ENCODE measurements at places on chromosomes 12 and 14. TPM values are rescaled to one million over a fixed set of nuclear protein-coding genes. Genes with fewer than 3 reads are reported as not detected.

The SLC10A1 gene
- total RNA-seq, result not detected

The SELPLG gene
- not detected for total RNA-seq

DNA sequence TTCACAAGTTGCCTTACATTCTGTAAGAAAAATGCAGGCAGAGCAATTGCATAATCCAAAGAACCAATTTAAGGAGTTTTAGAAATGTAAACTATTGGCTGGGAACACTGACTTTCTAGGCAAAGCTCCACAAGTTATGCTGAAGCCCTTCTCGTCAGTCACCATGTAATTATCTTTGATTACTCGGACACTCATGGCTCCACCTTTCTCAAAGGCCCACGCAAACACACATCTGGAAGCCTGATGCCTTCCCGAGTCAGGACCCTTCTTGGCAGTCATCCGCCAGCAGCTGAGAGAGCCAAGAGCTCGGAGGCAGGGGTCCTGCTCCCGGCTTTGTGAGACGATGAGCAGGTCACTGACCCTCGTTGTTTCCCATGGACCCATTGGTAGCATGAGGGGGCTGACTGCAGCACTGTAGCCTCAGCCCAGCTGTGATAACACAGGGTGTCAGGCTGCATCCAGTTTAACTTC, 202.2 kb downstream of the TMEM132D start:
- DNase-seq, result no peak

GRCh38 chr14:29536886-29537511, 390.6 kb downstream of the PRKD1 start:
- DNase-seq, result peak; percentile 12

- no peak for DNase-seq
These were observed 145.0 kb downstream of the SLC38A6 start for GRCh38 chr14:61125867-61126572.

DNA sequence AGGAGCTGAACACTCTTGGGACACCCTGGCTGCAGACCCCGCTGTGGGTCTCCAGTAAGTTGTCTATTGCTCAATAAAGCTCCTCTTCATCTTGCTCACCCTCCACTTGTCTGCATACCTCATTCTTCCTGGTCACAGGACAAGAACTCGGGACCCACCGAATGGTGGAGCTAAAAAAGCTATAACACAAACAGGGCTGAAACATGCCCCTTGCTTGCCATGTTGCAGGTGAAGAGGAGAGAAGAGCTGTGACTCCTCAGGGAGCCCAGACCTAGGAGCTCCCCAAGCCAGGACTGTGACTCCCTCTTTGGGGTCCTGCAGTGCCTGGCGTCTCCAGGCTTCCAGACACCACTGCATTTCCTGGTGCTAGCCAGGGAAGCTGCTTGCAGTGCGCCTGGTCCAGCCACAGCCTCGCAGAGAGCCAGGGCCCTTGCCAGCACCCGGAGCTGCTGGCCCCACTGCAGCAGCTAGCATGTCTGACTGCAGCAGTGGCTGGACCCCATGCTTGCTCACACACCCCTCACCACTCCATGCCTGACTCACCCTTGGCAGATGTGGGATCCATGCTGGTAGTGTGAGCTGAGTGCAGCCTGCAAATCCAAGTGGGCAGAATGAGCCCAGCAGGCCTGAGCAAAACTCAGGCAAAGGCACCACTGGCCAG, 37.1 kb upstream of the OR5AU1 start:
- no peak for DNase-seq

DNA sequence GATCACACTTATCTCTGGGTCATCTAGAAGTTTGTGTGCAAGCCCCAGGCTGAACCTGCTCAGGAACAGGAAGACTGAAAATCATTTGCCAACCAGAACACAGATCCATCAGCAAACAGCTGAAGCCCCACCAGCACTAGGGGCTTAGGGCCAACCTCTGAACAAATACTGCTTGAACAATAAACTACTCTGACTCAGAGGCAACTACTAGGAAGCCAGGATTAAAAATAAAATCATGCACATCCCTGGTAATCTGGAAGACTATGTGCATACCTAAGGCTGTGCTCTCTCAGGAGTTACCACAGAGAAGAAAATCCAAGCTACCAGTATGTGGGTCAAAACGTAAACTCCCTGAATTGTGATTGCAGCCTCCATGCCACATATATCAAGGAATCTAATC, 15.9 kb downstream of the GALNT8 start:
- no peak for DNase-seq

- DNase-seq, result no peak
These were observed 36.2 kb upstream of the SOCS2 start for GRCh38 chr12:93536111-93536765.

The ACTN1 gene
- 104 TPM for total RNA-seq

GRCh38 chr12:96501133-96501761, 11.9 kb downstream of the CFAP54 start:
- DNase-seq, result peak; percentile 43

The MIP gene
- 0.15 TPM for total RNA-seq

DNA sequence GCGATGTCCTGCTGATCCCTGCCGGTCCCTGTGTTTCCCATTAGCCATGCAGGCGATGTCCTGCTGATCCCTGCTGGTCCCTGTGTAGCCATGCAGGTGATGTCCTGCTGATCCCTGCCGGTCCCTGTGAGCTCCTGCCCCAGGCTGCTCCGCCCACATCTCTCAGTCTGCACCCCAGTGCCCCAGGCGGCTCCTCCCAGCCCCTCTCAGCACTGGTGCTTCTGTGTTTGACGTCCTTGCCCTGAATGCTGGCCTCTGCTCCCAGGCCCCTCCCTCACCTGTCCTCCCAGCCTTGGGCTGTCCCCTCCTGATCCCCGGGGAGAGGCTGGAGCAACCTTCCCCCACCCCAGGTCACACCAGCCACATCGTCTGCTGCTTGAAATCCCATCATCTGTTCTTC, 41.4 kb upstream of the TEX22 start:
- no peak for DNase-seq

DNA sequence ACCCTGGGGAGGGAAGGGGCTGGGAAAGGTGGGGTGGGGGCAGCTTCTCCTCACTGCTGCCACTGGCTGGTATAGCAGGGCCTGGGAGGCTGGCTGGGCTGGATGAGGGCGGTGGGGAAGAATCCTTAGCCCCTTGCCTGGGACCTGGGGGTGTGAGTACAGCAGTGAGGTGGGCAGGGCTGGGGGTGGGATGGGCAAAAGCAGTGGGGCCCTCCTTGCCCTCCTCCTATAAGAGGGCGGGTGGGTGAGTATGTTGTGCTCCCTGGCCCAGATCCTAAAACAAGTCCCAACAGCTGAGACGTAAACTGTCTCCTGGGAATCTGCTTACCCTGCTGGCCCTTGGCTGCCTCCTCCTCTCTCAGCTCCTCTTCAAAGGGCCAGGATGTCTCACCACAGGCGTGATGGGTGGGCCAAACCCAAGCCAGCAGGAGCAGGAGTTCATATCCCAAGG, 2.2 kb downstream of the NCKAP5L start:
- no peak for DNase-seq

The TEAD4 gene
- 51.0 TPM for total RNA-seq

DNA sequence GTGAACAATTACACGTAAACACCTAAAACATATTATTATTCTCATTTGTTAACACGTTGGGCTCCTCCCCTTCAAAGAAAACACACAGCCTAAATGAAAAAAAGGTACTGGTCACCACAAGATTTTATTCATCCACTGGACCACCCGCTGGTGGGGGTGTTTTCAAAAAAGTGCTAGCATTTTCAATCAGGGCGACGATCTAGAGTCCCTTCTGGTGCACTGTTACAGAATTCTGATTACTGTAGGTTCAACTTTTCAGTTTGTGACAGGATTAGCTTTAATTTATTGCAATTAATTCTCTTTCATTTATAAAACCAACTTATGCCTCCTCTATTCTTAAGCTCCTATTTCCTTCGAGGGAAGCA, 443 bp downstream of the MAGOHB start:
- peak; percentile 65 for DNase-seq

- DNase-seq, result no peak
These were observed 313.6 kb downstream of the NUAK1 start for GRCh38 chr12:105825141-105825540.

The RTL1 gene
- total RNA-seq, result not detected

Data from HT-29 (cell line).